Renal pelvis (tissue), 12 donors: ENCODE measurements at places on chromosomes 3 and 15.
A peak's percentile ranks its signal among the peaks of the same experiment; 100 is the strongest.

DNA sequence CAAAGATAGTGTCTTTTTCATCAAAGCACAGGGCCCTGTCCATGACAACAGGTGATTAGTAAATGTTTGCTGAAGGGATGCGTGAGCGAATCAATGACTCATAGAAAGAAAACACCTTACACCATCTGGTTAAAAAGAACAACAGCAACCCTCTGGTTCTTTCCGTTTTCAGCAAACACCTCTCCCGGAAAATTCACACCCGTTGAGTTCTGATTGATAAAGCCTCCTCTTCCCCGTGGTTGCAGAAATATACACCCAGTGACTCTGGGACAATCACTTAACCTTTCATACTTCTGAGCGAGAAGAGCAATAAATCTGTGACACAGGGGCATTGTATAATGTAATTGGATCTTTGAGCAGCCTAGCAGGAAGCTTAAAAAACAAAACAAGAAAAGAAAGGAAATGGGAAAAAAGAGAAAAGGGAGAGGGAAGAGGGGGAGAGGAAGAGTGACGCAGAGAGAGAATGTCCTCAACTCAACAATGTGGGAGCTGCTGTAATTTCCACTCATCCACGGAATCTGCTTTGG, 37.6 kb downstream of the ADAMTS9 start:
- no peak for DNase-seq

DNA sequence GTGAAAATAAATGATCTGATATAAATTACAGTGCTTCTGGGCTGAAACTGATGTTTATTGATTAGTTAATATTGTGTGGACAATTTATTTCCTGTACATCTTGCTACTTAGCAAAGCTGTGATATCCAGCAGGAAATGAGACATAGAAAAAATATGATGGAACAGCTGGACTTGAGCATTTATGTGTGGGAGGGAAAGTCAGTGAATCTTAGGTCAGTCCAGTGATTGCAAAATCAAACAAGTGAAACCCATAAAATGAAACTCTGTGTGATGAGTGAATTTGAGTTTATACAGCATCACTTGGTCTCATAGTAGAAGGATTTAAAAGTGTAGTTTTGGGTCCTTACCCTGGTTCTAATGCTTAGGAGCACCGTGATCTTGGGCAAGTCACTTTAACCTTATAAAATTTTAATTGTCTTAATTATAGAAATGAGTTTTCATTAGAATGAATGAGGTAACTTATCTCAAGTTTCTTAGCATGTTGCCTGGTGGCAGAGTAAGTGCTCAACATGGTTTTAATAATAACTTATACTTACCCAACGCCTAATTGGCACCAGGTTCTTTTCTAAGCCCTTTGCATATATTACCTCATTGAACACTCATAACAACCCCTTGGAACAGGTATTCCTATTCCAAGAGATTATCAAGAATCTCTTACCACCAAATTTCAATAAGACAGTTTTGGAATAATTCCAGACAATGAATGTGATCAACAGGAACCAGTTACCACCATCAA, 194.6 kb downstream of the ADAMTSL3 start:
- DNase-seq, result no peak

DNA sequence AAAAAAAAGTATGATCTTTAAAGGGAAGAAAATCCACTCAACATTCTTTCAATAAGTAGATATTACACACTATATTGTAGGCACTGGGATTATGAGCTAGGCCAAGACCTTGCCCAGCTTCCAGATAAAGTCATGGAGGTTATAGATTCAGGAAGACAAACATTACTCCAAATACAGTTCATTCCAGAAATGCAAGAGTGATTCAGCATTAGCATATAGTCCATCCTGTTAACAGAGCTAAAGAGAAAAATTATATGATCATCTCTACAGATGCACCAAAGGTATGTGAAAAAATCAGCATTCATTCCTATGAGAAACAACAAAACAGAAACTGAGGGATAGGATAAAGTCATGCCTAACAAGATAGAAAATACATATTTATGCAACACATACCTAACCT, 42.1 kb upstream of the NSMCE3 start:
- DNase-seq, result no peak

GRCh38 chr15:81924729-81925128, 121.1 kb downstream of the MEX3B start:
- no peak for DNase-seq

DNA sequence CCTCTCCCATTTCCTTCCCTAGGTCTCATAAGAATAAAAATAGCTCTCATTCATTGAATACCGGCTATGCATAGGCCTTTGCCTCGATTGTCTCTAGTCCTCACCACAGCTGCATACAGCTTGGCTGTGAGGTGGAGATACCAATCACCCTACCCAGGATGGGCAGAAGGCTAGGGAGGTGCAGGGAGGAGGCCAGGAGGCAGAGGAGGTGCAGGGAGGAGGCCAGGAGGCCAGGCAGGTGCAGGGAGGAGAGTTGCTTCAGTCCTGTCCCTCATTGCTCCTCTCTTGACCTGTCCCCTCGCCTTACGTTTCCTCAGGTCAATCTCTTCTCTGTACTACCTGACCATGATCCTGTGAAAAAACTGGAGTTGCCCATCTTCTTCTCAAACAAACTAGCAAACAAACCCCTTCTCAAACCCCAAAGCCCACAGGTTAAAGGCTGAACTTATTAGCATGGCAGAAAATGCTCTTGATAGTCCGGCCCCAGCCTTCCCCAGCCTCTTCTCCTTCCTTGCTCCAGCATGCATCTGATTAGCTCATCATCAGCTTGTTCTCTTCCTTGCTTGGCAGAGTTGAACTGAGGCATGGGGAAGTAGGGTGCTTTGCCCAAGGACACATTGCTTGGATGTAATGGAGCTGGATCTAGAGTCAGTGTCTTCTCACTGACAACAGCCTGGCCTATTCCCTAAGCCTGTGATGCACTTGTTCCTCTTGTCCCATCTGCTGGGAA, 15.8 kb downstream of the PODXL2 start:
- no peak for DNase-seq

- DNase-seq, result no peak
These were observed 164.5 kb downstream of the WNT7A start for GRCh38 chr3:13715167-13715954.

GRCh38 chr15:76298986-76299385, 12.3 kb downstream of the ETFA start:
- DNase-seq, result no peak

DNA sequence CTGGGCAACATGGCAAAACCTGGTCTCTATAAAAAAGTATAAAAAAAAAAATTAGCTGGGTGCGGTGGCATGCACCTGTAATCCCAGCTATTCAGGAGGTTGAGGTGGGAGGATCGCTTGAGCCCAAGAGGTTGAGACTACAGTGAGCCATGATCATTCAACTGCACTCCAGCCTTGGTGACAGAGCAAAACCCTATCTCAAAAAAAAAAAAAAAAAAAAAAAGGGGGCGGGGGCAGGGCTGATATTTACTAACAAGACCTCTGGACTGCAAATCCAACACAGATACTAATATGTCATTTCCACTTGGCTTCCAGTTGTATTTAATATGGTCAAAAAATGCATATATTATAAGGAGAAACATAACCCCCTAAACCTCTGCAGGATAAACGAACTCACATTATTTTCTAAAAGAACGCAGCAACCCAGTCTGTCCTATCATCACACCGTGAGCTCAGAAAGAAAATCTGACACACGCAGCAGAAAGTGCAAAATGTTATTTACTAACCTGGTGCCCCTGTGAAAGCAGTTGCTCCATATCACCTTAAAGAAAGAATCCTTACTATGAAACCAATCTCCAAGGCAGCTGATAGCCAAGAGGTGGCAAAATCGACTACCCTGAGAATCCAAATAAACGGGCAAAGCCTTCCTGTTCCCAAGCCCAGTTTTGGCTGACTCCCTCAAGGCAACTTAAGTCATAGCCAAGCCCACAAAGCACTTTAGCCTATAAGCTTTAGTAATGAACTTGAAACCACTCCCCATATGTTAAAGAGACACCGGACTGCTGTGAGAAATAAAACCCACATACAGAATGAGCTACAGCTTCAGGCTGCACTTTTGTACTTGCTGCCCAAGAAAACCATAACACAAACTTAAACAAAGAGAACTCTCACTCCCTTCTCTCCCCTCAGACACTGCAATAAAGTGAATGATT, 39.3 kb downstream of the PLD1 start:
- peak; percentile 80 for DNase-seq
